Omental fat pad (tissue), 4 donors: ENCODE measurements at places on chromosomes 11 and 22. TPM values are rescaled to one million over a fixed set of nuclear protein-coding genes. Genes with fewer than 3 reads are reported as not detected.

DNA sequence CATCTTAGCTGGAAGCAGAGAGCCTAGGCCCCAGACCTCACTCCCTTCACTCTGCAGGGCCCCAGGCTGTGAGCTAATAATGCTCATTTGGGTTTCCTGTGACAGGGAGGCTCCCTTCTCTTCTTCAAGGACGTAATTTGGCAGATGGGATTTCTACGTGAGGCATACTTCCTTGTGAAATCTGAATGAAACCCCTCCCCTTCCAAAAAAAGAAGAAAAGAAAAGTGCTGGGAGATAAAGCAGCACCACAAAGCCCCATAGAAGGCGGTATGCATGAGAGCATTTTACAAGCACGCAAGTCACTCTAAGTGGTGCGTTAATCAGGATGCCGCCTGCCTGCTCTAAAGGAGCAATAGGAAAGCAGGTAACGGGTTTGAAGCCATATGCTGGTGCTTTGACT lies 5.7 kb downstream of the P2RX3 start:
- DNase-seq = no peak

- no peak for DNase-seq
These were observed 176.5 kb downstream of the CTTN start for GRCh38 chr11:70574725-70575347.

DNA sequence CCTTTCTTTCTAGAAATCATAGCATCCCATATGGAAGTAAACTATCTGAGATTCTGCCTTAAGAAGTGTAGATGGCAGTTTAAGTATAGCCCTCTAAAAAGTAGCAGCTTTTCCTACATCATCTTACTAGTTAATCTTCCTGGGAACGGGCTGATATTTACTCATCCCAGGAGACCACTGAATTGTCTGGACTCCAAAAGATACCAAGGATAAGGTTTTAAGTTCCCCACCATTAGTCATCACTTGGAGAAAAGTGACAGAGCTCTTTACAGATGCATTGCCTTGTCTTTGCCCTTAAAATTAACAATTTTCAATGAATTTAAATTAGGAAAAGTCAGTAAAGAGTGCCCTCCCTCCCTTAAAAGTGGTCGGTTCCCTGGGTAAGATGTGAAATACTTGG lies 129.5 kb downstream of the MAML2 start:
- no peak for DNase-seq

SRSF8 gene
- total RNA-seq = 32.9 TPM

INPP5J gene
- 0.38 TPM for total RNA-seq

TMPRSS6 gene
- total RNA-seq = not detected

SNX32 gene
- total RNA-seq = 0.79 TPM

KCNC1 gene
- total RNA-seq = not detected

SPINDOC gene
- 7.9 TPM for total RNA-seq

GRCh38 chr11:118910309-118911112 lies 15.2 kb downstream of the BCL9L start:
- no peak for DNase-seq

MTMR3 gene
- total RNA-seq = 51.2 TPM

- no peak for DNase-seq
These were observed 6.1 kb downstream of the MIAT start for GRCh38 chr22:26663374-26663923.

MYRF gene
- 13.2 TPM for total RNA-seq

DNA sequence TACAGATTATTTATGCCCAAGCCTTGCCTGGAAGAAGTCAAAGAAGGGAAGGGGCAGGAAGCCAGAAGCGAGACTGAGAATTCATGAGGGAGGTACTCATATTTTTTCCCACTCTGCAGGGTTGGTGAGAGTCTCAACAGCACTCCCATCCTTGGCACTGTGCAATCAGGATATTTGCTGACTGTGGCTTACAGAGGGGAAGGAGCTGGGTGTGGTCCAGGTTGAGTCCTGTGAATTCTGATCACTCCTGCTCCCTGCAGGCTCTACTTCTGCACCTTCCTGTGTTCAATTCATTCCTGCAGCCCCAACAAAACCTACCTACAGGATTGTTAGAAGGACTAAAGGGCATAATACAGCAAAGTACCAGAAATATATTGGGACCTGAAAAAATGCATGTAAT lies 530.5 kb downstream of the INSC start:
- DNase-seq = no peak
